ENCODE measurements at places on chromosomes 7 and 10.

GRCh38 chr7:106462365-106462859 is 177.6 kb upstream of the NAMPT start:
- H3K27ac ChIP-seq = no peak overlapping the region
- H3K4me3 ChIP-seq = no peak overlapping the region
- H3K36me3 ChIP-seq = no peaks in the 10 kb centered on the region
- H3K27me3 ChIP-seq = no peaks in the 10 kb centered on the region
- no peaks in the 10 kb centered on the region for H3K4me1 ChIP-seq
- no peak for DNase-seq

DNA sequence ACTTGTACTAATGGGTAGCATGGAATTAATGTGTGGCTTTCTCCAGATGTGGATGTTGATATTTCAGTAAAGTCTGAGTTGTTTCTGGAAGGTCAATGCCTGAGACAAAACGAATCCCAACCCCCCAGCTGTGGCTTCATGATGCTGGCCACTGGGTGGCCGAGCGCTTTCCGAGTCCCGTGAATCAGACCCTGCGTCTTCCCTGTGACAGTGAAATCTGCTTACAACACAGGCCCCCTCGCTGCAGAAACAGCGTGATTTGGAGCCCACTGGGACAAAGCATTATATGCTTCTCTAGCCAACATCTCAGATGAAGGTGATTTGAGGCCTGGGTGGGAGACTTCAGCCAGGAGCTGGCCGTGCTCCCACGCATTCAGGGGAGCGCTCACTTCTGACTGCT is 124.7 kb downstream of the WDR37 start:
- no peaks in the 10 kb centered on the region for H3K4me1 ChIP-seq
- no peaks in the 10 kb centered on the region for H3K27me3 ChIP-seq
- no peak overlapping the region for H3K27ac ChIP-seq
- no peak for DNase-seq

GRCh38 chr10:588246-589165 is 101.0 kb downstream of the DIP2C start:
- no peaks in the 10 kb centered on the region for H3K27me3 ChIP-seq
- H3K36me3 ChIP-seq = no peaks in the 10 kb centered on the region

- no peak for DNase-seq
- no peak overlapping the region for H3K27ac ChIP-seq
- no peaks in the 10 kb centered on the region for H3K4me1 ChIP-seq
- H3K4me3 ChIP-seq = no peak overlapping the region
- no peaks in the 10 kb centered on the region for H3K27me3 ChIP-seq
Measured at GRCh38 chr7:132291481-132291880, 284.8 kb downstream of the PLXNA4 start.
